ENCODE measurements at places on chromosomes 4 and X. TPM values are rescaled to one million over a fixed set of nuclear protein-coding genes. Genes with fewer than 3 reads are reported as not detected.

- no peak overlapping the region for H3K4me3 ChIP-seq
- H3K36me3 ChIP-seq, result no peaks in the 10 kb centered on the region
- no peaks in the 10 kb centered on the region for H3K4me1 ChIP-seq
- no peaks in the 10 kb centered on the region for H3K27me3 ChIP-seq
- H3K27ac ChIP-seq, result no peak overlapping the region
These were observed 196.7 kb upstream of the LNX1 start for GRCh38 chr4:53788011-53788410.

DNA sequence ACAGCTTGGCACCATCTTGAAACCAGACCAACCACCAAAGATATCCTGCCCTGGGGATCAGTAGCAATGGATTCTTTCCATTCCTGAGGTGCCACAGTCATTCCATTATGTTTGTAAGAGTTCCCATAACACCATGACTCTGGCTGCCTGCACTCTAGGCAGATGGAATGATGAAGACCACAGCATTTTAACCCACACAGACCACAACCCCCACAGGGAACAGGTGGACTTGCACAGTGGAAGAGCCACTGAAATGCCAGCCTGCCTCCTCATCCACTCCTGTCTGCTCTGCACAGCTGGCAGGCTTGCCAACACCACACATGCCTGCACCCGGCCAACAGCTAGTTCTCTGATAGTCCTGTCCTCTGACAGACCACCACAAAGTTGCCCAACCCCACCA lies 2362.2 kb upstream of the AGA start:
- DNase-seq, result no peak
- H3K27me3 ChIP-seq, result no peaks in the 10 kb centered on the region
- H3K4me1 ChIP-seq, result no peaks in the 10 kb centered on the region
- no peaks in the 10 kb centered on the region for H3K36me3 ChIP-seq
- no peak overlapping the region for H3K4me3 ChIP-seq

COL25A1 gene
- not detected for total RNA-seq

DNA sequence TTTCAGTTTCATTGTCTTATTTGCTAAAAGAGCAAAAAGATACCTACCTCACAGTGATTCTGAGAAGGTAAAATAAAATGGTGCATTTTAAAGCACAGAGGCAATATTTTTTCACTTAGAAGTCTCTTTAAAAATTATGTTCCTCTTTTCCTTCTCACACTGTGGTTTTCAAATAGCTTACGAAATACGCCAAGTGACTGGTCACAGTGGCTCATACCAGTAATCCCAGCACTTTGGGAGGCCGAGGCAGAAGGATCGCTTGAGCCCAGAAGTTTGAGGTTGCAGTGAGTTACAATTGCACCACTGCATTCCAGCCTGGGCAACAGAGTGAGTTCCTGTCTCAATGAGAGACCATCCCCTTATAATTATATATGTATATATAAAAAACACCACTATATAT lies 372.6 kb downstream of the FBXO8 start:
- H3K36me3 ChIP-seq, result no peaks in the 10 kb centered on the region
- H3K4me1 ChIP-seq, result no peaks in the 10 kb centered on the region
- no peak overlapping the region for H3K4me3 ChIP-seq
- no peaks in the 10 kb centered on the region for H3K27me3 ChIP-seq

DNA sequence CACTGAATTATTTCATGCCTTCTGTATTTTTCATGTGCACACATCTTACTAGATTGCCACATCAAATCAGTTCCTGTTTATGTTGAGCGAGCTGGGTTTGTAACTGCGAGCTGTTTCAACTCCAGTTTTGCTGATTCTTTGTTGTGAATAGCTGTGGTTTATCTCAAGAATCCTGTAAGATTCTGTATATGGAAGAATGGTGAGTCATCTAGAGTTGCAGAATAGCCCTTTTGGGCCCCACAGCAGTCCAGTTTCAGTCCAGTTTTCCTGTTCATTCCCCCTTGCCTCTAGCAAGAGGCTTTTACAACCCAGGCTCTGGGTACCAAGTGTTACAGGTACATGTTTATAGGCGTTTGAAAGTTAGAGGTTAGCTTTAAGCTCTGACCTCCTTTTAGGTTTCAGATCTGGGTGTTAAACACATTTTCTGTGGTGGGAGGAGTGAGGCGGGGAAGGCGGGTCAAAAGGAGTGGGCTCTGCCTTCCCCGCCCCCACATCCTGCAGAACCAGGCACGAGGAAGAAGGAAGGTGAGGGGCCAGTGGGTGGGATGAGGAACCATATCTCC lies 32.7 kb downstream of the TBC1D14 start:
- peak; percentile 71 for DNase-seq
- peak overlapping the region; percentile 51 for H3K4me3 ChIP-seq
- peaks cover 56% of the 10 kb centered on the region for H3K4me1 ChIP-seq
- H3K36me3 ChIP-seq, result peaks cover 13% of the 10 kb centered on the region

- no peaks in the 10 kb centered on the region for H3K27me3 ChIP-seq
- peaks cover 11% of the 10 kb centered on the region for H3K36me3 ChIP-seq
- no peak overlapping the region for H3K4me3 ChIP-seq
- DNase-seq, result no peak
- no peak overlapping the region for H3K27ac ChIP-seq
These were observed 71.1 kb downstream of the NSG1 start for GRCh38 chr4:4457803-4458553.

DNA sequence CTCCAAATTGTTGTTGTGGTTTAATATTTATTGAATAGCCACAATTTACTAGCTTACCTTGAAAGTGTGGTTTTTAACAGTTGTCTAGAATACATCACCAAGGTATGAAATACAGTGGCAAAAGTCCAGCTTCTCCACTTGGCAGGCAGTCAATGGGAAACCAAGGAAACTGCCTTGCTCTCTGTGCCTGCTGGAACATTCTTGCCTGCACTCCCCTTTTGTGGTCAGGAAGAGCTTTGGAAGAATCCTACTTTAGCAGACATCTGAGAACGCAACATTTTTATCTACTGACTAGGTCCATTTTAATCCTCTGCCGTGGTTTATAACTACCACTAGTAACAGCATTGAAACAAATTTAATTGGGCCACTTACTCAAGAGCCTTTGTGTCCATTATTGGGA lies 64.5 kb downstream of the TENM3 start:
- no peak overlapping the region for H3K4me3 ChIP-seq
- DNase-seq, result no peak
- H3K27me3 ChIP-seq, result no peaks in the 10 kb centered on the region
- H3K4me1 ChIP-seq, result no peaks in the 10 kb centered on the region

- peak overlapping the region; percentile 80 for H3K27ac ChIP-seq
- H3K27me3 ChIP-seq, result no peaks in the 10 kb centered on the region
- DNase-seq, result no peak
- peaks cover 46% of the 10 kb centered on the region for H3K4me1 ChIP-seq
These were observed 40.2 kb downstream of the HOPX start for GRCh38 chr4:56640621-56641493.

SPANXA1 gene
- total RNA-seq, result not detected

RADX gene
- total RNA-seq, result 10.2 TPM

EXOC1L gene
- not detected for total RNA-seq

Measured in activated CD8-positive, alpha-beta memory T cell treated with anti-CD3 and anti-CD28 coated beads, Interleukin-2, amount 10 ng/mL, durations not matched to agents 7 days and 5 days (primary cell).